ENCODE measurements at places on chromosomes 1 and 21.

DNA sequence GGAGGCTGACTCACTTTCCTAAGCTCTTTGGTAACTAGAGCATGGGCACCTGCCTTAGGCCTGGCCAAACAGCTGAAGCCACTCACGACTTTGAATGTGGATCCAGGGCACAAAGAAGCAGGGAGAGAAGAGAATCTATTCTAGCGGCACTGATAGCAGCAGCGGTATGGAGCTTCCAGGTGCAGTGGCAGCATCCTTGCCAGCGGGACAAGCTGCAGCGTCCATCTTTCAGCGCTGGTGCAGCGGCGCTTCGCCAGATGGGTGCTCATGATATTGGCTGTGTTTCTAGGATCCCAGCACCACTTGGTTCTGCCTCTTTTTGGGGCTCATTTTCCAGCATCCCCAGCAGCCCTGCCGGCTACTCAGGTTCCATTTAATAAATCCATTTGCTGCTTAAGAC is 184.2 kb downstream of the SLC44A5 start:
- no peak for DNase-seq

- no peak for DNase-seq
Observed at GRCh38 chr1:235074523-235075047, 54.1 kb downstream of the TOMM20 start.

DNA sequence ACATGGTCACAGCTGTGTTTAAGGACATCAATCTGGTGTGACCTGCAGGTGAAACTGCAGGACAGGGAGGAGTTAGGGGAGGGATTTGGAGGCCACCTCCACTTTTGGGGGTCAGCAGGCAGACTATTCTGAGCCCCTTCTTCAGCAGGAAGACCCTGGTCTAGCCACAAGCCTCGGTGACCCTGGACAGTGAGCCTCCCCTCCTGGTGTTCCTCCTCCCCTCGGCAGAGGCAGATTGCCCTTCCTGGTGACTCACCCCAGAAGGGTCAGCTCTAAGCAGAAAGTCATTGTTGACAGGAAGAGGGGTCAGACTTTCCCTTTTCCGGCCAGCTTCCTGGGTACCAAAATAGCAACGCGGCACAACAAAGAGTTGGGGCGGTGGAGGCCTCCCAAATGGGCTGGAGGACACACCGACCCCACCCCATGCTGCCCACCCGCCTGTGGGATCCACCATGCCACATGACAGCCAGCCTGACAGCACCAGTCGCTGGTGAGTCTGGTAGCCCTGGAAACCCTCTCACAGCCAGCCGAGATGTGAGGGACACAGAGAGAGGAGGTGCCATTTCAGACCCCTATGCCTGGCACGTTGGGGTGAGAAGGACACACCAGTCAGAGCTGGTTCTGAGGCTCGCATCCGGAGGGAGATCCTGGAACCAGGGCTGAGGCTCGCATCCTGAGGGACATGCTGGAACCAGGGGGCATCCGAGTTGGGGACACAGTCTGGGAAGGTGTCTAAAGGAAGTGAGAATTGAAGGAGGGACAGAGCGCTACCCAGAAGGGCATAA is 14.7 kb upstream of the CSF1 start:
- DNase-seq = no peak

GRCh38 chr21:46284733-46285132 is 678 bp downstream of the MCM3AP start:
- no peak for DNase-seq

- no peak for DNase-seq
Observed at GRCh38 chr1:229238674-229239415, 32.1 kb upstream of the RAB4A start.

GRCh38 chr1:222792744-222793143 is 22.1 kb upstream of the DISP1 start:
- no peak for DNase-seq

DNA sequence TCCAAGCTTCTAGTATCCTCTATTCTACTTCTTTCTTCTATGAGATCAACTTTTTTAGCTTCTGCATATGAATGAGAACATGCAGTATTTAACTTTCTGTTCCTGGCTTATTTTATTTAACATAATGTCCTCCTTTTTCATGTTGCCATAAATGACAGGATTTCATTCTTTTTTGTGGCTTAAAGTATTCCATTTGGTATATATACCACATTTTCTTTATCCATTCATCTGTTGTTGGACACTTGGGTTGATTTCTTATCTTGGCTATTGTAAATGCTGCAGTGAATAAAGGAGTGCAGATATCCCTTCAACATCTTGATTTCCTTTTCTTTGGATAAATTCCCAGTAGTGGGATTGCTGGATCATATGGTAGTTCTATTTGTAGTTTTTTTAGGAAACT is 209.6 kb downstream of the GPR52 start:
- DNase-seq = no peak

DNA sequence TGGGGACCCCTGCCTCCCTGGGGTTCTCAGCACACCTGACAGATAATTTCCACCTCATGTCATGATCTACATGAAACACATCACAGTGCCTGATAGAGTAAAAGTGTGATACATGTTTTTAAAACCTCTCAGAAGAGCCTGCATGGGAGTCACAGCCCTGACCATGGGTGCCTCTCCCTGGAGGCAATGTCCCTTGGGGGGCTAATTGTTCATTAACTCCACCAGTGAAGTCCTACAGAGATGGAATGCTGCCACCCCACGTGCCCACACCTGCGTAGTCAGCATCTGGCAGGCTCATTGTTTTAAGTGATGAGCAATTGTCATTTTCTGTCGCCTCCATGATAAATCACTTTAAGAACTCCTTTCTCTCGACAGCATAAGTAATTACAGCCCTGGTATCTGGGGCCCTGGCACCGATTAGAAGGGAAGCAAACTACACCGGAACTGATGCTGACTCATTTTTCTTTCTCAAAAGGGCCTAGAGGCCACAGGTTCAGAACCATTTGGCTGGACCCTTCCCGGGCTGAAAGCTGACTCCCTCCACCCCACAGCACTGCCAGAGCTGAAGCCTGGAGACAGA is 109.6 kb upstream of the GJB5 start:
- DNase-seq = no peak

Data from T follicular helper cell (primary cell).